ENCODE measurements at places on chromosomes 16 and 17.
A peak's percentile ranks its signal among the peaks of the same experiment; 100 is the strongest.

DNA sequence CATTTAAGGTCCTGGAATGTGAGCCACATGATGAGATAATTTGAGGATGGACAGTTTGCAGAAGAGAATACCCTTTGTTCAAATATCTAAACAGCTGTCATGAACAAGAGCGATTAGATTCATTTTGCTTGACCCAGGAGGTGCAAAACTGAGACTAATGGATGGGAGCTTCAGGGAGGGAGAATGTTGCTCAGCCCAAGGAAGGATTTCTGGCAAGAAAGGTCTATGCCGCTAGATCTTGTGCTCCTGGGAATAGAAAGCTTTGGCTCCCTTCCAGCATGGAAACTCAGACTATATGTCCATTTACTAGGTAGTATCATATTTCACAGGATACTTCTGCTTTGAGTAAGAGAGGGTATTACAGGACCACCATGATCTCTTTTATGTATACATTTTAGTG lies 14.8 kb upstream of the CDH11 start:
- DNase-seq, result no peak

GRCh38 chr17:71335212-71335611 lies 785.6 kb upstream of the SOX9 start:
- DNase-seq, result no peak

DNA sequence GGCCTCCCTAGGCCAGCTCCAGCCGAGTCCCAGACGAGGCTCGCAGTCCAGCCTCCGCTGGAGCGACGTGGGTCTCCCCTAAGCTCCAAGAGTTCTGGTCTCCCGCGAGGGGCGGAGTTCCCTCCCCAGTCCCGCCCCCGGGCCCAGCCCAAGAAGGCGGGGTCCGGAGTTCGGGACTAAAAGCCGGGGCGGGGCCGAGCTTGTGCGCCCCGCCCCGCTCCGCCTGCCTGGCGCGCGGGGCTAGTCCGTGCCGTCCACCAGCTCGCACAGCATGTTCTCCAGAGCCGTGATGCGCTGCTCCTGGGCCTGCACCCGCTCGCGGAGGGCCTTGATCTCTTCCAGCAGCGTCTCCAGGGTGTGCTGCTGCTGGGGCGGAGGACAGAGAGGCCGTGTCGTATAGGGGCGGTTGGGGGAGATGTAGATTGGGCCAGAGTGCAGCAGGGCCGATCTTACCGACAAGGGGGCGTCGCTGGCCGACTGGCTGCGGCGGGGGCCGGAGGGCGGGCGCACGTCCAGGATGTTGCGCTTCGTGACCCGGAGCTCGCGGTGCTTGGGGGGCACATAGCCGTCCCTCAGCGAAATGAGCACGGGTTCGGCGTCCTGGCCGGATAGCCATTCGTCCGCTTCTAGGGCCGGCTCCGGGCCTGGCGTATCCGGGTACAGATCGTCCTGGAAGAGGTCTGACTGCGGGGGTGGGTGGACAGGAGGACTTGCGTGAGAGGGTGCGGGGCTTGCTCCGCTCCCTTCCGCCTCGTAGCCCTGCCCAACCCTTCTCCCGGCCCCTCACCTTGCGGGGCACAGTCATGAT lies 7.0 kb downstream of the CORO6 start:
- peak; percentile 83 for DNase-seq

GRCh38 chr16:83887080-83887479 lies 11.8 kb upstream of the MLYCD start:
- DNase-seq, result no peak

- DNase-seq, result no peak
Observed at GRCh38 chr16:17291289-17291688, 179.5 kb downstream of the XYLT1 start.

DNA sequence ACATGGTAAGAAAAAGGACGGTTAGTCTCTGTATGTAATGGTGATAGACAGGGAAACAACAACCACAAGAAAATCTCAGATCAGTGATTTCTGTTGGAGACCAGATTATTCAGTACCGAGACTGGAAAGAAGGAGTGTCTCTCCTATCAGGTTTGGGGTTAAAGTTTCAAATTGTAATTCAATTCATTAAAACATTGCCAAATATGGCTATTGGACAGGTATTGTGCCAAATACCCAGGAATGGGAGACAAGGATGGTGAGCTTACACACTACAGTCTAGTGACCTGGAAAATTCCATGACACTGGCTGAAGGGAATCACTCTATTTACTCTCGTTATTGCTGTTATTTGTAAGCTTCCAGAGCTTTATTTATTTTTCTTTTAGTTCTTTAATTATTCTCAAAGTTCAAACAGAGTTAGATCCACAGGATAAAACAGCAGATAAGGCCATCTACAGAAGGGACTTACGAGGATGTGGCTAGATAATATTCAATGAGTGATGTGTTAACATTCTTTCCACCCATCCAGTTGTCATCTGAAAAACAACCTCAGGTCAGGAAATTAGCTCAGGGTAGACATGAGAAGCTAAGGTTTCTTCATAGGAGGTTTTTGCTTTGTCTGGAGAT lies 25.1 kb upstream of the MMD start:
- DNase-seq, result no peak

GRCh38 chr17:1951920-1952319 lies 73.2 kb downstream of the RTN4RL1 start:
- DNase-seq, result no peak
